ENCODE measurements at places on chromosomes 3 and 15.

DNA sequence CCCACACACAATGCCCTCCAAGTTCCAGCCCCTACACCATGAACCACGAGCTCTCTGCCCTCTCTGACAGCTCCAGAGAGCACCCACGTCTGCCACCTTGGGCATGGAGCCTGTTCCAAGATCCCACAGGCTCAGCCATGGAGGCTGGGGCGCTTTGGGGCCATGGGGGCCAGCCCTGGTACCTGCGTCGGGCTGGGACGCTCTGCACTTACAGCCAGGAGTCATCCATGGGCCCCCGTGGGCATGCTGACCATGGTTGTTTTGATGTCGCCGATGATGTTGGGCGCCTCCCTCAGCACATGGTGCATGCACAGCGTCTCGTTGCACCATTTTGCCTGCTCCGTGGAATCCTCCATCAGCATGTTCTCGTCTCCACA, 51.9 kb upstream of the UBE2Q2 start:
- DNase-seq = no peak

GRCh38 chr3:30449290-30449632, 157.1 kb upstream of the TGFBR2 start:
- no peak for DNase-seq

- DNase-seq = no peak
Observed at GRCh38 chr3:122577409-122578031, at the start of gene PARP15. PARP15 (plus strand) TSS chr3:122577650; CDS start chr3:122577668, 18 bp downstream.

DNA sequence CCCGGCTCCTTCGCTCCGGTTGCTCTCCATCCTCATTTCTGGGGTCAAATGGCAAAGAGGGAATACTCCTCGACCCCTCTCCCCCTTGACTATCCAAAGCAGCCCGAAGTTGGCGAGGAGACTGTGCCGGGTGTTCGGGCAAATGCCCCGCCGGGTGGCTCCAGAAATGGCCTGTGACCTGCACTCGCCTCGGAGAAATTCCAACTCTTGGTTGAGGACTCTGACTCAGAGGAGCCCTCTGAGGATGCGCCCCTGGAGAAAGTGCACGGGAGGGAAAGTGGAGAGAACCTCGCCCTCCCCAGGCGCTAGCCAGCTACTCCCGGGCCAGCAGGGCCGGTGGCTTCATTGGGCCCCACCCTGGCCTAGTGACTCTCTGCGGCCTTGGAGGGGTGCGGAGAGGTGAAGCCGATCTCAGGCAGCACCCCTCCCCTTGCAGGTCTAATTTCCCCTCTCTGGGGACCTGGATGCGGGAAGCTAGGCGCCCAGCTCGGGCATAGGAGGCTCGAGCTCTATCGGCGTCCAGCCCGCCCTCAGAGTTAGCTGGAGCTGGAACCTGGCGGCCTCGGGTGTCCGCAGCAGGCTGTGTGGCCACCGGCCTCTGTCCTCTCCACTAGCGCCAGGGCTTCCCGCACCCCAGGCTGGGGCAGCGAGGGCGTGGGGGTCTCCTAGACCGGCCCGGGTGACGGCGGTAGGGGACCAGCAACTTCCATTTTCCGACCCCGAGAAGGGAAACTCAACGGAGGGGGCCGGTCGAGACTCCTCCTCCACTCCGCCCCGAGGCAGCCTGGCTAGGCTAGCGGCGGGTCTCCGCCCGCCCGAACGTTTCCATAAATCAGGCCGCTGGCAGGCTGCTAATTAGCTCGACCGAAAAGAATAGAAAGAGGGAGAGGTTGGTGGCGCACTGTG, 29.4 kb downstream of the NR2F2 start:
- DNase-seq = peak; percentile 85

- no peak for DNase-seq
Observed at GRCh38 chr3:30141927-30142326, 464.5 kb upstream of the TGFBR2 start.

DNA sequence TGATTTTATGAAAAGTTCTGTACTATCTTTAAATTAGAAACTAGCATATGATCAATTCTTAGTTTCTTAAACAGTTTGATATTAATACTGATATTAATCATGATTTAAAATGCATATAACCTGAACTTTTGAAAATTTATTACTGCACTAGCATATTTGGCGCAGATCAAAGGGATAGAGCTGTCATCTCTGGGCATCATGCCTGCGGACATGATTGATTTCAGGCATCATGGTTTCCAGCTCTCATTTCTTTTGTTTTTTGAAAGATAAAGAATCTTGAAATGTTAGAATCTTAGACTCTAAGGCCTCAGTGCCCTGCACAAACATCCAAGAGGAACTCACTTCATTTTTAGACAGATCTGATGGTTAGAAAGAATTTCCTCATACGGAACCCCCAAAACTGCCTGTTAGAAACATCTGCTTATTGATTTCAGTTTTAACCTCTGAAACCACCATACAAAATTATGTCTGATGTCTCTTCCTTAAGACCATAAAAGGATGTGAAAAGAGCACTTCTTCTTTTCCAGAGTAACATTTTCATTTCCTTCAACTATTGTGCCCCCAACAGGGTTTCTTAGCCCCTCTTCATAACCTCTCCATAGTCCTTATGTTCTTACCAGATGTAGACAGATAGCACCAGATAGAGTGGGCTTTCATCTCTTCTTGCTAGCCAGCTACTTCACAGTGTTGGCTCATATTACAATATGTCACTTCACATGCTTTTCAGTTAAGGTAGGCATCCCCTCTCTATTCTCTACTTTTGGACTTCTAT, 110.8 kb downstream of the BBX start:
- no peak for DNase-seq

GRCh38 chr3:50450209-50450921, 53.1 kb downstream of the CACNA2D2 start:
- no peak for DNase-seq

DNA sequence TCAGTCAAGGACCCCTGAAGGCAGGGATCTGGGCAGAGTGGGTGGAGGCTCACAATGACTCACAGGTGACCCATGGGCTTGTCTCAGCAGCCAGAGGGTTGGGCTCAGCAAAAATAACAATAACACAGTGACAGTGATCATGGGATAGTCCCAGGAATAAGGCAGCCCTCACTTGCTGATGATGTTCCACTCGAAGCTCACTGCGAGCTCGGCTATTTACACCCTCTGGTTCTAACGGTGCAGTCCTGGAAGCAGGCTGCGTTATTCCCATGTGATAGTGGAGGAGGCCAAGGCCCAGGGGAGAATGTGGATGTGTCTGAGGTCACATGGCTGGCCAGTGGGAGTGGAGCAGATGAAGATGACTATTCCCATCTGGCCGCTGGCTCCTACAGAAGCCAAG, 16.2 kb downstream of the CCDC33 start:
- DNase-seq = no peak

DNA sequence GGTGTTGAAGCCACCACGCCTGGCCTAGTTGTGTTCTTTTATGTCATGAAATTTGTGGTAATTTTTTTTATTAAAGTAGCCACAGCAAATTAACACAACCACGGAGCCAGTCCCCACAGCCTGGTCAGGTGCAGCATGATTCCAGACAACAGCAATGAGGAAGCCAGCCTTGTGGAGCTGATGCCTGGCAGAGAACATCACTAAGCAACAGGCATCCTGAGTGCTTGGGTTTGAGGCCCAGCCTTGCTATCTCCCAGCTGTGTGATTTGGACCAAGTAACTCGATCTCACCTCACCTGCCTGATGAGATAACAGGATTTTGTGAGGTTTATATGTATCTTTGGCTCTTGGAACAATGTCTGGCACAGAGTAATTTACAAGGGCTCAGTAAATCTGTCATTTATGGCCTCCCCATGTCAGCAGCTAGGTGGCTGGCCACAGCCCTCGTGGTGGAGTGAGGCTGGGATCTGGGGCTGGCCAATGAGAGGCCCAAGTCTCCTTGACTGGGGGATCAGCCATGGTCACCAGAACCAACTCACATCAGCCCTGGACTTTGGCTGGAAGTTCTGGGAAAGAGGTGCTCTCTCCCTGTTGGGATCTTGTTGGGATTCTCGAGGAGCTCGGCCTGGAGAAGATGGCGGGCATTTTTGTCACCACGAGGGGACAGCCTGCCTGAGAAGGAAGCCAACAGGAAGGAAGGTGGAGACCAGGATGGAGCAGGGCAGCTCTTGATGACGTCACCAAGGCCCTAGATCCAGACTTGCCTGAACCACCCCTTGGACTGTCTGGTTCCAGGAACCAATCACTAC, 22.8 kb upstream of the FLNB start:
- DNase-seq = no peak
